ENCODE measurements at places on chromosomes 7 and 10.

GRCh38 chr7:42175834-42176723 is 60.9 kb downstream of the GLI3 start:
- DNase-seq: no peak

DNA sequence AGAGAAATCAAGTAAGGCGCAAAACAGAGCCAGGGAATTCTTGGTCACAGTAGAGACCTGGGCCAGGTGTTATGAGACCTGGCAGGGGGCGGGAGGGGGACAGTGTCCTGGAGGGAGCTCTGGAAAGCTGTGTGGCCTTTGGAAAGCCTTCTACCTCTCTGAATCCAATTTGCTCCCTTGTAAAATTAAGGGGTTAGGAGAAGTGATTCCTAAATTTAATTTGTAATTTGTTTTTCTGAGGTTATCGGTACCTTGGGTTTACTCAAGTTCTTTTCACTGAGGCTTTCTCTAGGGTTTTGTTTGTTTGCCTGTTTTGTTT is 920.8 kb downstream of the TYW1 start:
- DNase-seq: no peak

DNA sequence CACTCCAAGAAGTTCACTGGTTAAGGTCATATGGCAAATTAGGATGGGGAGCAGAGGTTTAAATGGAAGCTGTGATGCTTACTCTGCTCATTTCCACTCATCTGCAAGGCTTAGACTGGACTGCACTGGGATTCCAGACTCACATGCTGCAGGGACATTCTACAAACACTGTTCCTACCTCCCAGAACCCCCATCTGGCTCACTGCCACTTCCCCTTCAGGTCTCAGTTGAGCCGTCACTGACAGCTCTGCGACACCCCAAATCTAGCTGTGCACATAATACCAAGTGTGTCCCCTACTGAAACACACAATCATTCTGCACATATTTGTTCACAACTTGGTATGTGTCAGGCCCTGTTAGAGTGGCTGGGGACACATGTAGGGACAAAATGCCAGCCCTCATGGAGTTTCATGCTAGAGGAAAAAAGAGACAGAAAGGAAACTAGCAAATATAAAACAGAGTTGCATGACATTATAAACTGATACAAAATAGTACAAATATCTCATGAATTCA is 5.4 kb downstream of the PRKCQ start:
- no peak for DNase-seq

DNA sequence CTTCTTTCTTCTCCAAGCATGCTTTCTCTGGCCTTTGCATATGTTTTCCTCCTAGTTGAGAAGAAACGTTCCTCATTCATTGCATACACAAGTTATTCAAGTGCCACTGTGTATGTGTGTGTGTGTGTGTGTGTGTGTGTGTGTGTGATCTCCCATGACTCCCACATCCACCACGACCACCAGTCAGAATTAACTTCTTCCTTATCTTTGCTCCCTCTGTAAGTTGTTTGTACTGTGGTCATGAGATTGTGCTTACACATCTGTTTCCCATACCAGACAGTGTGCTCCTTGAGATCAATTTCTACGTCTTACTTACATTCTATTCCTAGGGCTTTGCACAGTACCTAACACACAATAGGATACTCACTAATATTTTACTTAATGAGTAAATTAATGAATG is 22.4 kb upstream of the FAM13C start:
- no peak for DNase-seq

- DNase-seq: no peak
These were observed at the start of gene CASD1 for GRCh38 chr7:94509264-94509886. Gene CASD1, plus strand, starts transcription at chr7:94509809. Its CDS starts 276 bp downstream, at chr7:94510085.

DNA sequence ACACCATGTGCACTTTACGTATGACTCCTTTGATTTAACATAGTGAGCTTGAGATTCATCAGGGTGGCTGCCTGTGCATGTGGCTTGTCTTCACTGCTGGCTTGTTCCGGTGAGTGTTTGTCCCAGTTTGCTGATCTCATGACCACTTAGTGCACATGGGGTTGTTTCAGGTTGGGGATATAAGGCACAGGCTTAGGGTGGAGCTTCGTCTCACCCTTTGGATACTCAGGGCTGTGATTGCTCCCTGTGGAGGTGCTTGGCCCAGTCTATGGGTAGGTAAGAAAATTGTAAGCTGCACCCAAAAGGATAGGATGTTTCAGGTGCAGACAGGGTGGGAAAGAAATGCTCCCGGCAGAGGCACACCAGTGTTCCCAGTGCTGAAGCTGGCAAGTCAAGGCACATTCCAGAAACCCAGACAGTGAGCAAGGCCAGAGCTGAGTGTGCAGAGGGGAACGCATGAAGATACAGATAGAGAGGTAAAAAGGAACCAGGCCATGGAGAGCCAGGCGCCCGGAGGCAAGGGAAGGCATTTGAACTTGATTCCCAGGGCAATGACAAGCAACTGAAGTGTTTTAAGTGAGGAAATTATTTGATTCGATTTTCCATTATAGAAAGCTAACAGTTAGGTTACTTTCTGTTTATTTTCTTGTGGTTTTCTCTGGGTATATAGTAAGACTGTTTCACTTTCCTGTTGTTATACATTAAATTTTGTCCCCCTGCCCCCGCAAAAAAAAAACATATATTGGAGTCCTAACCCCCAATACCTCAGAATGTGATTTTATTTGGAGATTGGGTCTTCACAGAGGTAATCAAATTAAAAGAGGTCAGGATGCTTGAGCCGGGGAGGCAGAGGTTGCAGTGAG is 289.8 kb upstream of the KLF6 start:
- DNase-seq: no peak

GRCh38 chr10:70923696-70924095 is 35.3 kb upstream of the PCBD1 start:
- no peak for DNase-seq

- no peak for DNase-seq
These were observed 29.4 kb downstream of the DKK1 start for GRCh38 chr10:52343439-52343838.

DNA sequence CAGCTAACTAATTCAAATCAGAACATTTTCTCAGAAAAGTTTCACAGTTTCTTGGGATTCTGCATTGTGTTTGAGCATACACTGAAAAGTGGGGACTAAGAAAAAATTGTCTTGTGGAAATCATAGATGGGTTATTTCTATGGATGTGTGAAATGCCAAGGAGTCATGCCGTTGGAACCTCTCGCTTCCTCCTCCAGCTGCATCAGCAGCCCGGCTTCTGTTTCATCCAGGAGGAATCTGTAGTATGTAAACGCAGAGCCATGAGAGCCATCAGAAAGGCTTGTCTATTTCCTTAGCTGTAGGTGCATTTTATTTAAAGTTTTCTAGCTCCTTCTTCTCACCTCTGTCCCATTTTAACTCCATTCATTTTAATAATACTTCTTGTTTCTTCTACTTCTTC is 1144.1 kb downstream of the GATA3 start:
- DNase-seq: no peak

DNA sequence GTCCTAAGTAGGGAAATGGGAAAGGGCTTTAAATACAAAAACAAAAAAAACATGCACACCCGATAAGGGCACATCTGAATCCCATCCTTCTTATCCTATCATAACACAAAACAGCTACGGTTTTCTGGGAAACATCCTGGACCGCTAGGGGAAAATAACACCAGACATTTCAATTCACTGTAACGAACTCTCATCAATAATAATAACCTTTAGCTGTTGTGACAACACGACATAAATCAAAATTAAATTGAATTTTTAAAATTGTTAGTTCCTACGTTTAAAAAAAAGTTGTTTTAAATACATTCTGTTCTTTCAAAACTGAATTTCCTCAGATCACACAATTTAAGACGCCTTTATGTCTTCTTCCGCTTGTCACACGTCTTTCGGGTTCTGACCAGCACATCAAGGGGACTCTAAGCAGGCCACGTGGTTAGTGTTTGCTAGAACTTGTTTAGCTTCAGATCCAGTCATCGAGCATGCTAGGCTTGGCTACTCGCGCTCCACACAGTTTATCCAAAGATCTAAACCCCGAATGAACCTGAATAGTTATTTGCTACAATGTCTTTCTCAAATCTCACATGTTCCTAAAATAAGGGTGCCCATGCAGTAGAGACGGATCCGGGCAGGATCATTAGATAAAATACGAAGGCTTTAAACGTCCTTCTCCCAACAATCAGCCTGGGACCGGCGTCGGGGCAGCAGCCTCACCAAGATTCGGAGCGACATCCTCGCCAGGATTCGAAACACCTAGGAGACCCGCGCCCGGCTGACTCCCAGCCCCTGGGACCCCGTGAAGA is 839 bp downstream of the IKZF5 start:
- DNase-seq: no peak

DNA sequence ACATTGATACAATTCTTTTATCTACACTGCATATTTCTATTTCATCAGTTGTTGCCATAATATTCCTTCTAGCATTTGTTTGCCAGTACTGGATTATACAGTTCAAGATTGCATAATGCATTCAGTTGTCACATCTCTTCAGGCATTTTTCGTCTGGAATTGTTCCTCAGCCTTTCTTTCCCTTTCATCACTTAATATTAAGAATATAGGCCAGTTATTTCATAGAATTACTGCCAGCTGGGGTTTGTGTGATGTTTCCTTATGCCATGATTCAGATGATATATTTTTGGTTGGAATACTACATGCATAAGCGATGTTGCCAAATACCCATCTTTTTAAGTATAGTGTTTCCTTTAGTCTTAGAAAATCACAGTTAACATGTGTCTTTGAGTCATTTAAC is 20.8 kb downstream of the KIFBP start:
- no peak for DNase-seq

GRCh38 chr10:118752409-118752808 is 2.4 kb downstream of the CACUL1 start:
- no peak for DNase-seq

Measured in D341Med (cell line).